ENCODE measurements at places on chromosomes 5 and 9. TPM values are rescaled to one million over a fixed set of nuclear protein-coding genes. Genes with fewer than 3 reads are reported as not detected.

Gene CA9
- 0.82 TPM for total RNA-seq

Gene CYLC2
- not detected for total RNA-seq

Gene ARHGEF28
- total RNA-seq = 6.1 TPM

Gene SAXO1
- total RNA-seq = not detected

Gene OLFM1
- total RNA-seq = 69.7 TPM

Gene GPR151
- total RNA-seq = 0.41 TPM

Gene OR13C5
- 0.41 TPM for total RNA-seq

Gene ZNF474
- total RNA-seq = 1.6 TPM

Gene HTR4
- 1.2 TPM for total RNA-seq

Gene PCDHGA10
- 9.8 TPM for total RNA-seq

Gene NPR3
- total RNA-seq = 19.2 TPM

Gene CTXN3
- total RNA-seq = 13.9 TPM
